ENCODE measurements at places on chromosomes 13 and 19.

- DNase-seq = no peak
These were observed 51.1 kb downstream of the DNM2 start for GRCh38 chr19:10768936-10769335.

DNA sequence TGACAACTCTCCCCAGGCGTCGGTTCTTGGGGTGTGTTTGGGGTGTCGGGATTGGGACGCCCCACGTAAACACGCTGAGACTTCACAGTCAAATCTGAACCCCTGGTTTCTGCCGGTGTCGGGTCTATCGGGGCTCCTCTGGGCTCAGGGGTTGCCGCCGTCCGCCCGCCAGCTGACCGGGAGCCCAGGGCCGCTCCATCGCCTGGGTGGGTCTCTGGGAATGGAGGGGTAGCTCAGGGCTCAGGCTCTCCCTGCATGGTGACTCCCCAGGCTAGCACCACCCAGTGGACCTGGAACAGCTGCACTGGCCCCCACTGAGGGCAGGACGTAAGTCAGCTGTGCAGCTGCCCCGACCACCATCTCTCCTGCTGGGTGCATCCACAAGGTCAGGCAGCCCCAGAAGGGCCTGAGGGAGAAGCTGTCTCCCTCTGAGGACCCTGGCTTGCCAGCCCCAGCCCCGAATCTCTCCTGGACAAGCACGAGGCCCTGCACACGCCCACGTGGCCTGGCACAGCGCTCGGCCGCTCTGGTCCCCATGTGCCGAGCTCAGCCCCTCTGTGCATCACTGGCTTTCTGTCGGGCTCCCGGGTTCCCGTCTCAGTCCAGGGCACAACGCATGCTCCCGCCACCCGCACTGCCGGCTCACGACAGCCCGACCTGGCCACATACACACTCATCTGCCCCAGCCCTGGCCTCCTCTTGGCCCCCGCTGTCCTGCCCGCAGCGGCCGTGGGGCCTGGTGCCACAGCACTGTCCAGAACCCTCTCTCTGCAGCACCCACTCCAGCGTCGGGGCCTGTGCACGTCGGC lies 6.1 kb downstream of the RNF126 start:
- no peak for DNase-seq

- DNase-seq = no peak
These were observed 55.8 kb downstream of the PEPD start for GRCh38 chr19:33465834-33466233.

DNA sequence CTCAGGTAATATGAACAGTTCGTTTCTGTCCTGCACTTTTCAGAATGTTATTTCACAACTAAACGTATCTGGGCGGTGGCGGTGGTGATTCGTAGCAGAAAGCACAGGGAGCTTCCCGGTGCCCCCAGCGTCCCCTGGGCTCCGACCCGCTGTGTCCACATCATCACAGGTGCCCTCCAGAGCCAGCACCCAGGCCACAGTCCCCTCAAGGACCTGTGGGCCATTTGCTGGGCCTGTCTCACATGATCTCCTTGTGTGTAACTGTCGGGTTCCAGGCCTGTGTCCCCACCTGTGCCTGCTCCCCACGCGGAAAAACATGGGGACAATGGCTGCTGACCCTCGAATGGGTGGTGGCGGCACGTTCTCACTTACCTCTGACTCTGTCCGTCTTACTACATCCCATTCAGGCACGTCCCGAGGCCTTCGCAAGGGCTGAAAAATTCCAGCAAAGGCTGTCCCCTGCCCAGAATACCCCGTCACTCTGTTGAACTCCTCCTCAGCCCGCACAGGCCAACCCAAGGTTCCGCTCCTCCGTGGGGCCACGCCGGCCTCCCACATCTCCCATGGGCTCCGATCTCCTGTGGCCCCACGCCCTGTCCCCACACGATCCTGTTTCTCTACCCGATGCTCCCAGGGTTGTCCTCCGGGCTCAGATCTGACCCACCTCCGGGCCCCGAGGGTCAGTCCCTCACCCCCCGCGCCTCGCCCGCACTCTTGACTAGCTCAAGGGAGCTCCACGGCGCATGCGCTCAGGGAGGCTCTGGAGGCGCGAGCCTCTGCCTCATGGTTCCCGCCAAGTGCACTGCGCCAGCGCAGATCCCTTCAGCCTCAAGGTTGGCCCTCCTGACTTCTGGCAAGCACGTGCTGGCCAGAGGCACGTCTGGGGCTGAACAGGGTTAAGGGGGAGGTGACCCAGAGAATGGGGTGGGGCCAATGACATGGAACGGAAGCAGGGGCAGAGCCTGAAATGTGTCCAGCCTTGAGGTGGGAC lies 21.2 kb downstream of the DEDD2 start:
- no peak for DNase-seq

GRCh38 chr13:72953391-72953965 lies 105.3 kb upstream of the KLF5 start:
- DNase-seq = no peak

DNA sequence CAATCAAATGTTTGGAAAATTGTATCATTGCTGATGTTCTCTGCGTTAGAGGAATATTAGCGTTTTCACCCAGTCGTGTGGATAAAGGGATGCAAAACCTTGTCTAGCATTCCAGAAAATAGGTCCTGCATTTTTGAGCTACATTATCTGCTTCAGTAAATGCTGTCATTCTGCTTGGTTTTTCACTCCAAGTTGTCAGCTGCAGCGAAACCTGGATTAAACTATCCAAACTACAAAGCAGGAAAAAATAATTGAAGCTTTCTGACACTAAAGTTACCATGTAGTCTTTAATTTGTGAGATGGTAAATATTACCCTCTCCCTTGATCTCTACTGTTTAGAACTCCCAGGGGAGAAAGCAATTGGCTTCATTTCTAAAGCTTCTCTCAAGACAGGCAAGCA lies 1795.5 kb upstream of the PRR20A start:
- no peak for DNase-seq

- no peak for DNase-seq
These were observed 259.0 kb downstream of the ITGBL1 start for GRCh38 chr13:101711307-101712025.

DNA sequence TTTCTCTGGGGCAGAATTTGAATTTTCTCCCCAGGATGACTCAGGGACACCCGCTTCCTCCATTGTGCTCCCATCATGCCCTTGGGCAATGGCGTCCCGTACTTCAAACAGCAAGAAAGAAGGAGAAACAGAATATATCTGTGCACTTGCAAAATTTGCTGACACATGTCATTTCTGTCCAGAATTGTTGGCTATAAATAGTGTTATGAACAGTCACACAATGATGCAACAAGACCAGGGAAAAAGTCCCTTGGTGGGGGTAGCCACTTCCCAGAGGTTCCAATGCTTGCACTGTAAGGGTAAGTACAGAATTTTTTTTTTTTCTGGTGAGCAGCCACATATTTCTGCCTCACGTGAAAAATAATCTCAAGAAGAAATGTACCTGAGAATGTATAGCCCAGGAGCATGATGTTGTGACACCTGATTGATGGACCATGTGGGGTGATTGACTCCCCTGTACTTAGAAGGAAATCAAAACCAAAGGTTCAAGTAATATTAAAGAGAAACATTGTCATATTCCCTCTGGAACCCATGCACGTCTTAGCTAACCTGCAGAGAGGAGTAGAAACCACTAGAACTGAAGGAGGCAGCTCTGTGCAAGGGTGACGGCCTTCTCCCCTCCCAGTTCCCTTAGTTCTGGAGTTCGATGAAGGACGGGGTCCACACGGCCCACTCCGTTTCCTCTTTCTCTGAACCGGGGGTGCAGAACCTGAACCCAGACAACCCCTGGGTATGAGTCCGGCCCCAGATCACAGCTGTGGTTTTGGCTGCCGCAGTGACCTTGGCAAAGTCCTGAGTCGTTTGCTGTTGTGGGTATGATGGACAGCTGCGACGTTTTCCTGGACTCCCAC lies 9.3 kb upstream of the LAIR1 start:
- peak; percentile 56 for DNase-seq

- DNase-seq = no peak
These were observed 189.7 kb downstream of the ENOX1 start for GRCh38 chr13:43596924-43597598.

GRCh38 chr13:48125794-48126228 lies 30.9 kb upstream of the MED4 start:
- DNase-seq = no peak

- DNase-seq = no peak
These were observed 1.0 kb downstream of the IRF2BP1 start for GRCh38 chr19:45884682-45885555.

DNA sequence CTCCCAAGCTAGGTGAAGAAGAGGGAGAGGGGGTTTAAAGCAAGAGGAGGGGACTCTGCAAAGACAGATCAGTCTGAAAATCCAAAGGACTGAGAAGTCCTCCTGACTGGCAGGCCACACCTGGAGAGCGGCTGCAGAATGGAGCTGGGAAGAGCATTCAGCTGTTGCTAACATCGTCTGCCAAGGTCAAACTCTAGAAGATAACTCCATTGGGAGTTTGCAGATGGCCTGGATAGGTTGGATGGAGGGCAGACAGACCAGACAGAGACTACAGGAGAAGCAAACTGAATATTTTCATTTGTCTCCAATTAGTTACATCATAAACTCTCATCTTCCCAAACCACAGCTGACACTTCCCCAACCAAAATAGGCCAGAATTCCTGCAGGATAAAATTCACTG lies 19.9 kb upstream of the SHISA2 start:
- no peak for DNase-seq

GRCh38 chr19:48596679-48597465 lies 9.7 kb upstream of the SPACA4 start:
- no peak for DNase-seq
